ENCODE measurements at places on chromosomes 6 and 20.
A peak's percentile ranks its signal among the peaks of the same experiment; 100 is the strongest.

DNA sequence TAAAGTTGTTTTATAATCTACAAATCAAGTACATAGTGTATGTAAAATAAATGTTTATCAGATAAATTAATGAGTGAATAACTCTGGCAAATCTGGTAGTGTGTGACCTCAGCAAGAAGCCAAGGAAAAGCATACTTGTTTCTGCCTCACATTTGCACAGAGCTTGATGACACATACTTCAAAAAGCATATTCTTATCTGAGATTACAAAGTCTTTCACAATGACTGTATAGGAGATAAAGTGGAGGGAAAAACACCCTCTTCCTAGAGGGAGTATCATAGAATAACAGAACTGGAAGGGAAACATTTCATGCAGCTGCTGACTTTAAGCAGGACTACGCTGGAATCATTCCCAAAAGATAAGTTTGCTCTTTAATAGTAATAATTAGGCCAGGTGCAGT is 28.1 kb upstream of the AKAP7 start:
- no peak for DNase-seq

DNA sequence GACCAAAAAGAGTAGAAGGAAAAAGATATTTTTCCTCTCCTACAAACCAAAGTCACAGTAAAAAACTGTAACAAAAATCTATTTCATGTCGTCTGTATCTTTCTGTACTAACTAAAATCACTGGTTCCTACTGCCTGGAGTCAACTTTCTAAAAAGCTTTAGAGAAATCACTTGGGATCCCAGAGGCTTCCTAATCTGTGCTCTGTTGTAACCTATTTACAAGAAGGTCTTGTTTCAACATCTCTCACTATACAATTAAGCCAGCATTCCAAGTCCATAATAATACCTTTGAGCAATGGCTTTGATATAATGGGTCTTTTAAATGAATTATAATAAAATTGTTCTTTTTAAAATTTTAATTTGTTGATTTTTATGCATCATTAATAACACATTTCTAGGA is 20.4 kb downstream of the RAB23 start:
- no peak for DNase-seq

DNA sequence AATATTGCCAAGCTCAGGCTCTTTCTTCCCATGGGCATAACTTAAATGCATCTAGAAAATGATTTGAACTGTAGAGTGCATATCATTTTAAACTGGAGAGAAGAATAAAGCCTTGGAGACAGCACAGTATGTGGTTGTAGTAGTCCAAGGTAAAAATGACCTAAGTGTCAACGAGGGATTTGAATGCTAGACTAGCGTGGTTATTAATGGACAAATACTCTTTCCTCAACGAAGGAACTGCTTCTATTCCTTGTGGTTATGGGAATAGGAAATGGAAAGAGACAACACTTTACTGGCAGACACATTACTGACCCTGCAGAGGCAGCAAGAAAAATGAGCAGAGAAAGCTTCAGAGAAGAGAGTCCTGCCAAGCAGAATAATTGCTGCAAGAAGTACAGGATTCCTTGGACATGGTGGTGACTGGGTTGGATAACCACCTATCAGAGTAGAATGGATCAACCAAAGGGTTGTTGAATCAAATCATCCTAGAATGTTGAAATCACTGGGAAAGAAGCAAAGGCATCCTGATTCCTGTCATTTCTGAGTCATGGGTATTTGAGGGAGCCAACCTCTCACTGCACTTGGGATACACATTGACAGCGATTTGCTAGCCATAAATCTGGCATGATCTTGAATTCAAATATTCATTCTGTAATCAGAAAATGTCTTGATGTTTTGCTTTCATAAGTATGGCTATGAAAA is 258.1 kb upstream of the EPHA7 start:
- DNase-seq = no peak

DNA sequence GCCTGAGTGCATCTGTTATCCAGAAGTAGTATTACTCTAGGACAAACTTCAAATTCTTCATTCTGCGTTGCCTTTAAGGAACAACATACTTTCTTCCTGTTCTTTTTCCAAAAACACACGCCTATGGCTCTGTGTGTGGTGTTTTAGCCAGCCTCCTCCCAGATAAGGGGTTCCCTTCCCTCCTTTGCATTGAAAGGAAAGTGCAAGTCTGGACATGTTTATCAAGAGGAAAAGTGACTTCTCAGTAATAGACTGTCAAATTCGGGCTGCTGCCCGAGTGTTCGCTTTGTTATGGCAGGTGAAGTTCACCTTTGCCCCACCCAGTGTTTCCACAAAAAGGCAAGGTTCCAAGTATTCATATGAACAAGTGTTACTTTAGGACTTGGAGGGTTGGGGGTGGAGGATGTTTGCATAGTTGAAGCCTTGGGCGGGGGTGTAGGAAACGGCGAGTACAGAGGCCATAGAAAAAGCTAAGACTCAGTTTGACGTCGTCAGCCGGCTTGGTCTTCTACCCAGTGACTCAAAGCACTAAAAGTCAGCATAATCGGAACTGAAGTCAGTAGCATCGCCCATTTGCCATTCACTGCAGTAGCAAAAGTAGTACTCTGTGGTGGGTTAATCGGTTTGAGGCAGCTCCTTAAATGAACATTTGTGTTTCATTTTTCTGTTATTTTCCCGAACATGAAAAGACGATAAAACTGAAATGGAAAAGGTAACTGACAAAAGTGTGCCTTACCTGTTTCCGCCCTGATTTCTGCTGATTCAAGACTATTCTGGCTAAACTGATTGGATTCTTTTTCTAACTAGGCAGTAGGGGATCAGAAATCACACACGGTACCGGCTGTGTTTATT is 12.5 kb downstream of the PRDM1 start:
- no peak for DNase-seq

DNA sequence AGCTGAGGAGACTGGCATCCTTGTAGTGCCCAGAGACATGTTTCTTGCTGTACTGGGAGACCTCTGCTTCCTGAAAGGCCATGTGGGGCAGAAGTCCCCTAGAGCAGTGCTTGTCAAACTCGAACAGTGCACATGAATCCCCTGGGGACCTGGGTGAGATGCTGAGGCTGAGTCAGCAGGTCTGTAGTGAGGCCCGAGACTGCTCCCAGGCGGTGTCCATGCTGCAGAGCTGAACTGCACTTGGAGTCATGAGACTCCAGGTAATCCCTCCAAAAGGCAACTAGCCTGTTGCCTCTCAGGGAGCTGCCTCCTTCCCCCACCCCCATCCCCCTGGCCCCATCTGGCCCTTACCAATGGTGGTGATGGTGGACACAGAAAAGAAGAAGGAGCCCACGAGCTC is 3.7 kb downstream of the KCNK17 start:
- DNase-seq = no peak

DNA sequence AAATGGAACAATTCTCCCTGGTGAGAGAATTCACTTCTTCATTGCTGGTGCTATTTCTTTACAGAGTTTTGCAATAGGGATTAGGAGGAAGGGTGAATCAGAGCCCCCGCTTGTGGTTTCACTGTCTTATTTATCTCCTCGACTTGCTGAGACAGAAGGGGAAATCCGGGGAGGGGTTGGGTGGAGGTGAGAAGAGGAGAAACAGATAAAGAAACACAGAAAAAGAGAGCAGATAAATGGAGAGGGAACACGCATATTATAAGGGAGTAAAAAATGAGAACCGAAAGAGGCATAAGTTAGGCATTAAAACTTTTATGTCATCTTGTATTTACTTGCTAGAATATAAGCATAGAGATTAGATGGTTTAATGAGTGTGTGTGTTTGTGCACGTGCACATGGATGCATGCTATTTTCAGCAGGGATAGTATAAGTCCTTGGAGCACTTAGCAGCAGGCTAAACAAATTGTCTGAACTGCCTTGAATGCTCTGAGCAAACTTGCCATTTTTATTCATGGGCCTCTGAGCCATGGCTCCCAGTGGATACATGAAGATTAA is 105.0 kb downstream of the OLIG3 start:
- no peak for DNase-seq

- DNase-seq = no peak
Measured at GRCh38 chr20:63733579-63734081, 2.8 kb upstream of the LIME1 start.

DNA sequence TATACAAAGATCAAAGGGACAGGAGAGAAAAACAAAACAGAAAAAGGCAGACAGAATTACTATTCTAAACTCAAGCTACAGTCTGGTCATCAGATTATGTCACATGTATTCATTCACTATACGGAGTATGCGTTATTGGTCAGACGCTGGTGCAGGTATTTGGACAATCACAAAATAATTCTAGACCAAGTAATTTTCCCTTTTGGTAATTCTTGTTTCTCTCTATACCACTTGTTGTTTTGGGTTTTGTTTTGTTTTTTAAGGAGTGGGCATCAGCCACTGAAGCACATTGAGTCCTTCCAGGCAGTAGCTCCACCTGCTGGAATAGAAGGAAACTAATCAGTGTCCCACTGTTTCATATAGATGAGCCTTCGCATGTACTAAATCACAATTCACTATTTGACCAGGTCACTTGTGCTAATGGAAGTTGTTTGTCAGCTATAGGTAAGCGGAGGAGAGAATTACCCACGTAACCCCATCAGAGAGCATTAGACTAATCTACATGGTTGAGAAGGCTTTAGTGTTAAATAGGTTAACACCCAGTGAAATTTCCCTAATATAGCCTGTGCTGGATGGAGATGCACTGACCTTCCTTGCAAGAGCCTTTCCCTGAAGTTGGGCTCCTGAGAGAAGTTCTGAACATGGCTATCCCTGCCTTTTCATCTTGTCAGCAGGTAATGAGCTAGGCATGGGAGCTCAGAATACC is 77.9 kb downstream of the TNFAIP3 start:
- peak; percentile 10 for DNase-seq

DNA sequence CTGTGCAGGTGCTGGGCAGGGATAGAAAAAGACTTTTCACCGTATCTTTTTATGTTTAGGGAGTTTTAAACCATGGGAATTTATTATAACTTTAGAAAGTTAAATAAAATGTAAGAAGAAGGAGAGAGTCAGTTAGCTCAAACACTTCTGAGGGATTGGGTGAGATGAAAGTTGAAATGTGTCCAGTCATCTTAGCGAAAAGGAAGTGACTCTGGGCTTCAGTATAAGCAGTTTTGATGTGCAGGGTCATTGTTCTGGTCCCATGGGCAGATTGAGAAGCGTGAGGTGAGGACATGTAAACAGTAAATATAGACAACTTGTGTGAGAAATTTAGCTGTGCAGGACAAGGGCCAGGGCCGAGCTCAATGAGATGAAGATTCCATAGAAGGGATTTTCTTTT is 66.9 kb downstream of the TOX2 start:
- DNase-seq = no peak

- no peak for DNase-seq
Measured at GRCh38 chr20:43748274-43748673, 21.5 kb upstream of the GTSF1L start.

- DNase-seq = no peak
Measured at GRCh38 chr6:122289762-122290539, 109.5 kb upstream of the HSF2 start.

DNA sequence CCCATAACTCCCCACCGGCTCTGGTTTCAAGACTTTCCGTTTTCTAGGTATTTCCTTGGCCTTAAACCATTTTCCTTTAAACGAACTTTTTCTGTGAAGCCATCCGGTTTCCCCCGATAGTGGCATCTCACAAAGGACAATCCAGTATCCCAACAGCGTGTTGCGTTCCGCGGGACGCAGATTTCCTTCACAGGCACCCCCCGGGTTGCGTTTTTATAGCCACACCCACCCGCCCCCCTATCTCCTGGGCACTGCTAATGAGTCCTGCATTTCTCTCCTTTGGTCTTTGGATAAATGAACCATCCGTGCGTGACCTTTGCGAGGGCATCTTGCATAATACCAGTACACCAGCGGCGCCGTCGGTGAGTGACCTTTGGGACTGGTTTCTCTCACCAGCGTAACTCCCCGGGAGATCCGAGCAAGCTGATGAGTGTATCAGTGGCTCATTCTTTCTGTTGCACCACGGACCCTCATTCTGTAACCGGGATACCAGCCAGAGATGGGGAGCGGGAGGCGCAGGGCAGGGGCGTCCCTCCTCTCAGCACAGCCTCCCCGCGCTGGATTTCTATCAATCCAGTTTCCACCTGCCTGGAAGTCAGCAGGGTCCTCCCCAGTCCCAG is 586 bp upstream of the NQO2 start:
- no peak for DNase-seq

DNA sequence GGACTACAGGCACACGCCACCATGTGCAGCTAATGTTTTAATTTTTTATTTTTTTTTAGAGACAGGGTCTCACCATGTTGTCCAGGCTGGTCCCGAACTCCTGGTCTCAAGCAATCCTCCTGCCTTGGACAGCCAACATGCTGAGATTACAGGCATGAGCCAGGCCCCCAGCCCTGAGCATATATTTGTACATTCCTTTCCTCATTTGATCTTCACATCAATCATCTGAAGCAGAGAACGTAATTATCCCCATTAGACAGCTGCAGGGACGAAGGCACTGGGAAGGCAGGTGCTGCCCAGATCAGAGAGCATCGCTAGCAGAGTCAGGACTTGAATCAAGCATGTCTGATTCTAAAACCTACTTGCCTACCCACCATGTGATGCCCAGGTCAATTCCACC is 41.0 kb upstream of the SIRPA start:
- DNase-seq = no peak

GRCh38 chr6:161163466-161164181 is 110.2 kb downstream of the AGPAT4 start:
- no peak for DNase-seq

DNA sequence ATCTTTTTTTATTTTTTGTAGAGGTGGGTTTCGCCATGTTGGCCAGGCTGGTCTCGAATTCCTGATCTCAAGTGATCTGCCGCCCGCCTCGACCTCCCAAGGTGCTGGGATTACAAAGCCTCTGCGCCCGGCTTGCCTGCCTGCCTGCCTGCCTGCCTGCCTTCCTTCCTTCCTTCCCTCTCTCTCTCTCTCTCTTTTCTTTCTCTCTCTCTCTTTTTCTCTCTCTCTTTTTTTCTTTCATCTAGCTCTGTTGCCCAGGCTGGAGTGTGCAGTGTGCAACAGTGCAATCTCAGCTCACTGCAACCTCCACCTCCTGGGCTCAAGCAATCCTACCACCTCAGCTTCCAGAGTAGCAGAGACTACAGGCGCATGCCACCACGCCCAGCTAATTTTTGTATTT is 4.6 kb upstream of the ILRUN start:
- DNase-seq = no peak

Measured in NCI-H2171 (cell line).